KBM-7 (cell line): ENCODE measurements at places on chromosomes 3 and 15.

DNA sequence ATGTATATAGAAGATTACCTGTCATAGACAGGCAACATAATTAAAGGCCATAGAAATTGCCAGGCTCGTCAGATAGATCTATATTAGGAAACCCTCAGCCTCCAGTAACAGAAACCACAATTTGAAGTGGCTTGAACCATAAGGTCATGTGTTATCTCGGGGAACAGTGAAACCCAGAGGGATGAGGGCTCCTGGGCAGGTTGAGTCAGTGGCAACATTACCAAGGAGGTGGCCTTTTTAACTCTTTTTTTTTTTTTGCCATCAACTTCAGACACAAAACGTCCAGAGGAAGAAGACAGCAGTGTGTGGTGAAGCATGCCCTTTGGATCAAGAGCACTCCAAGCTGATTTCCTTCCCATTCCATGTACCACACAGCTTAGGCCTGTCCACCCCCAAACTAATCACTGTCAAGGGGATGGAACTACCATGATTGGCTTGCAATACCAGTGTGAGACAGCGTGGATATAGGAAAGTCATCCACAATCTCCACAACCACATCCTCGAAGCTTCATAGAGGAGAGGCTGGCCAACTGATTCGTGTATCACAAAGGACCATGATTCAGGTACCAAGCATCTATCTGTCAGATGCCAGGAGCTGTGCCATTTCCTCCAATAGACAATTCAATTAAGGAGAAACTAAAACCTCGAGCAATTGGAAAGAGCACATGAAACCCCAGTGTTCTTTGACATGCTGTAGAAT, 999 bp upstream of the KIF7 start:
- no peak for DNase-seq

DNA sequence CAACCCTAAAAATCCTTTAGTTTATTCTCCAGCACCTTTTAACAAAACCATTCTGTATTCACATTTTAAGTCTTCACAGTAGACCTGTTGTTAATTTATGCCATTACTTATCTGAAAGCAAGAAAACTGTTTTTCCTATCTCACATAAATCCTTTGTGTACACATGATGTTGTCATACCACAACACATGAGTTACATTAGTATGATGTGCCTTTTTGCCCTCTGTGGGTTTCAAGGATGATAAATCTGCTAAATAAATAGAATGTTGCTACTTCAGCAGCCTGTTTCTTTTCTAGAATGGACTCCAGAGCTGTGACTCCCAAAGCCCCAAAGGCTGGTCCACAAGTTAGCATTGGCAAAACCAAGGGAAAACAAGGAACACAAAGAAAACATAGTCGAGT, 151.6 kb downstream of the SERPINI1 start:
- no peak for DNase-seq

DNA sequence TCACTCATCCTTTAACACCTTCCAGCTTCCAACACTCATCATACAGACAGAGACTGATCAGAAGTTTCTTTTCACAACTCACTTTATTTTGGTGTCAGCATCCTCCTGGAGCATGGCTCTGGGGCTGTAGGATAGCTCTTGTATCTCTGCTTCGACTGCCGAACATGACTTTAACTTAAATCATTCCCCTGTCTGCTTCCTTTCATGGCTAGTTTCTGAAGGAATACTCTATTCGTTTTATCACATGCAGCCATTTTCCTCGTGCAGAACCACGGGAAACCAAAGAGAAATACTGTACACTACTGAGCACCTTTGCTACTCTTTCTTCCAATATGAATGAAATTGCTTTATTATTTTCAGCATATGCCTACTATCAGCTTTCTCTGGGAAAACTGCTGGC, 2.1 kb upstream of the TMOD2 start:
- no peak for DNase-seq

- DNase-seq, result no peak
Observed at GRCh38 chr3:100725935-100726513, 16.7 kb downstream of the TFG start.

- no peak for DNase-seq
Observed at GRCh38 chr3:106120356-106120755, 251.5 kb upstream of the CBLB start.

GRCh38 chr3:151673974-151674373, 59.8 kb upstream of the AADACL2 start:
- peak; percentile 92 for DNase-seq

- no peak for DNase-seq
Observed at GRCh38 chr3:193295985-193296384, 55.0 kb downstream of the PLAAT1 start.

DNA sequence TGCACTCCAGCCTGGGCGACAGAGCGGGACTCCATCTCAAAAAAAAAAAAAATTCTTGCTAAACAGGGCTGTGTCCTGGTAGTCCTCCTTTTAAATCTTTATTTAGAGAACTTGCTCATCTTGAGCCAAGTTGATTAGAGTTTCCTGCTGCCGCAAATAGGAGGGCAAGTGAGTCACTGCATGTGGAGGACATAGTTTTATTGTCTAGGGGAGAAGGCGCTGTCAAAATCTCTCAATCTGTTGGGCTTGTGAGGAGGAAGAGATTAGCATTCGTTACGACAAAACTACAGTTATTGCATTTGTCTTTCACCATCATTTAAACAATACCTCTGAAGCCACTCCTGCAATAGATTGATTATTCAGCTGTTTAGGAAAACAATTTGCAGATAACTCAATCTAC, 11.5 kb downstream of the MUC4 start:
- DNase-seq, result peak; percentile 79

DNA sequence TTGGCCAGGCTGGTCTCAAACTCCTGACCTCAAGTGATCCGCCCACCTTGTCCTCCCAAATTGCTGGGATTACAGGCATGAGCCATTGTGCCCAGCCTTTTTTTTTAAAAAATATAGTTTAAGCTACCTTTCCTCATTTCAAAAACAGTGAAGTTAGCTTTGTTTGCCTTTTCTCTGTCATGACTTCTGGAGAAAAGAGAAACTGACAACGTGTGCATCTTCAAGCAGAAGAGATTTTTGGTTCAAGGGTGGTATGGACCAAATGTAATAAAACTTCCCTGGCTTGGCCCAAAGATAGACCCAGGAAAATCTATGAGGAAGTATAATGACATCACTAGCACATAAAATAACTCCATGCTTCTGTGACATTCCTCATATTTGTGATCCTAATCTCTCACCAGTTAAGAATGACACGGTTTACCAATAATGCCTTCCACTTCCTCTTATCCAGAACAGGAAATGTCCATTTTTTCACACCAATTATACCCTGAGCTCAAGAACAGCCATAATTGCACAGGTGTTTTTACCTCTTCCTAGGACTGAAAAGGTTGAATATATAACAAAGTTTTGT, 781.2 kb upstream of the NR2F2 start:
- no peak for DNase-seq

DNA sequence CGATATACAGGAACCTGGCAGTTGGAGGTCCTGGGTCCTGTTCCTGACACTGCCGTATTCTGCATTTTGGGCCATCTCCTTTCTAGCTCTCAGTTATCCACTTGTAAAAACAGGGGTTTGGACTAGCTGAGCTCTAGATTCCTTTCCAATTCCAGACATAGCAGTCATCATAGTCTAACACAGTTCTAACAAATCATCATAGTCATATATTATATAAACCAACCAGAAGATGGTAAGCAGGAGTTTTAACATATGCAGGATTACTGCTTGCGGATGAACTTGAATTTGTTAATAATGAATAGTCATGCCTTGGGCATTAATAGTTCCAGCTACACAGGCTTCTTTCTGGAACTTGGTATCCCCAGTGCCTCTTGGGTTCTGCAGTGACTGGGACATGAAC, 26.6 kb downstream of the MASP1 start:
- no peak for DNase-seq

GRCh38 chr3:31133541-31133940, 239.1 kb upstream of the GADL1 start:
- DNase-seq, result no peak

- no peak for DNase-seq
Observed at GRCh38 chr3:59845386-59845785, 795.6 kb upstream of the CFAP20DC start.

GRCh38 chr3:128378631-128379347, 87.9 kb downstream of the DNAJB8 start:
- no peak for DNase-seq

- DNase-seq, result no peak
Observed at GRCh38 chr3:172536505-172536904, 13.3 kb upstream of the TNFSF10 start.

DNA sequence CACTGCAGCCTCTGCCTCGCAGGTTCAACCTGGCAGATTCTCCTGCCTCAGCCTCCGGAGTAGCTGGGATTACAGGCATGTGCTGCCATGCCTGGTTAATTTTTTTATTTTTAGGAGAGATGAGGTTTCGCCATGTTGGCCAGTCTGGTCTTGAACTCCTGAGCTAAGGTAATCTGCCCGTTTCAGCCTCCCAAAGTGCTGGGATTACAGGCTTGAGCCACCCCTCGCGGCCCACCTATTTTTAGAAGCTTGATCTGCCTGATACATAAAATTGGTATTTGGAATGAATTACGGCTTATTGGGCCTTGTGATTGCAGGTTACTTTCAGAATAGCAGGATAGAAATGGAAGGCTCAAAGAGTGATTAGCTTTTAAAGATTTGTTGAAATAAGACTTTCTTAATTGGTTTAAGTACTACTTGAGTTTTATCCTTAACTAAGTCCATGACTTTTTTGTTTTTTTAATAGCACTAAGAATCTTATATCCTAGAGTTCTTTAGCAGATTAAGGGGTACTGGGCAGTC, 25.0 kb downstream of the GMPS start:
- no peak for DNase-seq

DNA sequence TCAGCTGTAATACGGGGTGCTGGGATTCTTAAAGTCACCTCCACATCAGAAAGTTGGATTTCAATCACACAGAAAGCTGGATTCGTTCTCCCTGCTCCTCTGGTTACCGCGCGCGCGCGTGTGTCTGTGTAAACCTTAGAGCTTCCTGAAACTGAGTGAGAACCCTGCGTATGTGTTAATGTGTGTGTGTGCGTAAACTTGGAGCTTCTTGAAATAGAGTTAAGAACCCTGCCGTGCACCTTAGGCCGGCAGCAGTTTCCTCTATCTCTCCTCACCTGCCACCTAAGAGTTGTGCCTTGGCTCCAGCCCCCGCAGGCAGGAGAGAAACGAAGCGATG, 531 bp downstream of the LZTFL1 start:
- peak; percentile 67 for DNase-seq

DNA sequence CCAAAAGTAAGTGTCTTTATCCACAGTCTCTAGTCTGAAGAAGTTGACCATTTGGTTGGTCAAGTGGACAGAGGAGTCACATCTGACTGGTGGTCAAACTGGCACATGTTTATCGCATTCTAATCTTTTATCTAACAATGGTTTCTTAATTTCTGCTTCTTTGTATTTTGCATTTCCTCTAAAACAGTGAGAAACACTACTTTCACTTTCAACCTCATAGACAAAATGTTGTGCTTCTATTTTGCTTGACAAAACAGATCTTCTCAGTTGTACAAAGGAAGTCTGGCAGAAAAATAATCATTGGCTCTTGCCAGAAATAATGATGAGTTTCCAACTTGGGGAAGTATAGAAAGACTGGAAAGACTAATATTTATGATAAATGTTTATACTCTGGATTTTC, 103.9 kb downstream of the MME start:
- no peak for DNase-seq

DNA sequence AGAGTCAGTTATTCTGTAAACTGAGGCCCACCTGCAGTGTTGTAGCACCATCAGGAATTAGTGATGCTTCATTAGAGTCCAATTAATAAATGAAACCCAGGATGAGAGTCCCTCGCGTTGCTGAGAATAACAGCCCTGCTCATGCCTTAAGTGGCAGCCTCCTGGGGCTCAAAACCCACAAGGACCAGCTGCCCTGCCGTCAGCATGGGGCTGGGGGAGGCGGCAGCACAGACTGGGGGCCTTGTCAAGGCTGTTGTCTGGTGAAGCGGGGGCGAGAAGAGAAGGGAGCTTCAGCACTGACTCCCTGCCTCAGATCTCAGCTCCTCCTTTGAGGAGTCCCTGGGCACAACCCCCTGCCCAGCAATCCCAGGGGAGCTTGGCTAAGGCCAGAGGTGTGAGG, 21.0 kb downstream of the CCDC33 start:
- no peak for DNase-seq

DNA sequence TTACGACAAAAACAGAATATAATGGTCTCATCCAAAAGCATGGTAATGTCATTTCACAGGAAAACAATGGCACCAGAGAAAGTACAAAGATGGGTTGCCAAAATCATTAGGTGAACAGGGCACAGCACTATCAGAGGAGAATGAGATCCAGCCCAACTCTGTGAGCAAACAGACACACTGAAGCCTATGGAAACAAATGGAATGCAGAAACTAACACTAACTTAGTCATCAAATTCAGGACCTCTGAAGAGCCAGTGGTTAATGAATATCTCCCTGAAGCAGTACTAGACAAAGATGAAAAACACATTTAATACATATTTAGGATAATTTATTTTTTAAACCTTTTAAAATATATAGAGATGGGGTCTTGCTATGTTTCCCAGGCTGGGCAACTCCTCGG, 14.6 kb upstream of the RPS17 start:
- no peak for DNase-seq

DNA sequence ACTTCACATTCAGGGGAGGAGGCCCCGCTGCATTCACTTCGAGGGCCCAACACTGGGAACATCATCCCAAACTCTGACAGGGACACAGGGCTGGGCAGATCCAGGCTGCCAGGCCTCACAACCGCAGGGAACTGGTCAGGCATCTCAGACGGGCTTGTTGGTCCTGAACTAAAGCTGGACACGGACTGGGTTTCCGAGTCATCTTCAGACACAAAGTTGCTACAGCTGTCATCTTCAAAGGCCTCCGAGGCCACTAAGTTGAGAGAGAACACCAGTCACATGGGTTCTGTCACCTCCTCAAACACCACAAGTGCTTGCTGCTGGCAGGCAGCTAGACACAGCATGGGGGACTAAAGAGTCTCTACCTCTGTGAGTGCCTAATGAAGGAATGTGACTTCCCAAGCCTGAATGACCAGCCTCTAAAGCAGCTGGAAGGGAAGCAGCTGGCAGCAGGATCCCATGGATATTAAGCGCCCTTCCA, 50.9 kb downstream of the CAPN7 start:
- DNase-seq, result no peak

DNA sequence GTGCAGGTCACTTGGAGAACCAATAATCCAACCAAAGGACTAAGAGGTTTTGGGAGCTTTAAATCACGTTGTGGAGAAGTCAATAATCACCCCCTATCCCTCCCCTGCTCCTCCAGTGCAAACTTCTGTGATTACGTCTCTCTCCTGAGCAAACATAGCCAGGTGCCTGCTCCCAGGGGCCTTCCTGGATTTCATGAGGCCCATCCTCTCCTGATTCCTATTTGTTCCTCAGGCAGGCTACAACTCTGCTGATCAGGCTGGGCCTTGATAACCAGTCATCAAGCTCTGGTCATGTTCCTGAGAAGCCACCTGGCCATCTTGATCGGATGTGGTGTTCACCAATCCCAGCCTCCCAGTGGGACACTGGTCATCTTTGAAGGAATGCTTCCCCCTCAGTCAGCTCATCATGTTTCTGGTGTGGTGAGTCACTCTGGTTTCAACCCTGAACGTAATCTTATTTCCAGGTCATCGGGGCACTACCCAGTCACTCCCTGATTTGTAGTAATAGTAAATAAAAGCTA, 2.9 kb upstream of the ZNF710 start:
- no peak for DNase-seq

GRCh38 chr3:150797155-150797554, 34.2 kb upstream of the SIAH2 start:
- DNase-seq, result no peak
